Fibroblast of mammary gland (primary cell): ENCODE measurements at places on chromosomes 1 and 21.

DNA sequence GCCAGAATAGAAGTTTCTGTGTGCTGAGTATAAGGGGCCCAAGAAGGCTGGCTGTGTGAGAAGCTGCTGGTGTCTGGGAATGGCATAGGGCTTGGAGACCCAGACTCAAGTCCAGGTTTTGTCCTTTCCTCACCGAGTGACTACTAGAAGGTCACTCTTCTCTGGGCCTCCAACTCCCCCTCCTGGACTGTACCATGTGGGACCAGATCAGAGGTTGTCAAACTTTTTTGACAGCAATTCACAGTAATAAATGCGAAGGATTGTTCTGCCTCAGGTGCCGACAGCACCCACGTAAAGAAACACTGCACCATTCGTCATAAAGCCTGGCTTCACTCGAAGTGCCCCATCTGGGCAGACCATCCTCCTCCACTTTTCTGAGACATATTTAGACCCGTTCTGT lies 29.0 kb downstream of the PKP1 start:
- no peak for DNase-seq

GRCh38 chr1:186750257-186750656 lies 70.0 kb upstream of the PTGS2 start:
- DNase-seq: peak; percentile 55

DNA sequence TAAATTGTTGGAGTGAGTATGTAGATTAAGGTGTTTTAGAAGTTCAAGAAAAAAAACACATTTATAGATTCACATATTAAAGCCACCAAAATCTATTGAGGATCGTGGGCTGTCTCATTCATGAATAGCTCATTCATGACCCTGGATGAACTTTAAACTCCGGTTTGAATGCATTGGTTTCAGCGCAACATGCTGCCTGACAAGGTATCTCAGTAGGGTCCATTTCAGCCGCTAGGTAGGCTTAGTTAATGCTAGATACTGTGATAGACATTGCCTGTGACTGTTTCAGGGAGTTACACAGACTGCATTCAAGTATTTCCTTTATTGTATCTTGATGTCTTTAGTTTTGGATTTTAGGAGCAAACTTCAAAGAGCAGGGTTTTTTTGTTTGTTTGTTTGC lies 140.5 kb upstream of the POGK start:
- no peak for DNase-seq

- DNase-seq: no peak
These were observed 4.0 kb downstream of the KLHDC7A start for GRCh38 chr1:18484721-18485120.

DNA sequence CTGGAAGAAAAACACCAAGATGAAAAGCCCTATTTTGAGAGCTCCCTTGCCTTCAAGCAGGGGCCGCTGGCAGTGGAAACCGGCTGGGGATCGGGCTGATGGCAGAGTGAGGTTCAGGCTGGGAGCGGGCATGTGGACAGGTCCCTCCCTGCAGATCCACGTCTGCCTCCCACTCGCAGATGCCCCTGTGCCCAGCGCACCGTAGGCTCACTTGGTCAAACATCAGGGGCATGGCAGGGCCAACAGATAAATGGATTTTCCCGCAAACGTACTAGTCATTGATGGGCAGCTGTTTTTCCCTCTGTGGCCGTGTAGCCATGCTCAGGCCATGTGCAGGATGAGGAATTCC lies 6.6 kb upstream of the C1orf174 start:
- DNase-seq: no peak

DNA sequence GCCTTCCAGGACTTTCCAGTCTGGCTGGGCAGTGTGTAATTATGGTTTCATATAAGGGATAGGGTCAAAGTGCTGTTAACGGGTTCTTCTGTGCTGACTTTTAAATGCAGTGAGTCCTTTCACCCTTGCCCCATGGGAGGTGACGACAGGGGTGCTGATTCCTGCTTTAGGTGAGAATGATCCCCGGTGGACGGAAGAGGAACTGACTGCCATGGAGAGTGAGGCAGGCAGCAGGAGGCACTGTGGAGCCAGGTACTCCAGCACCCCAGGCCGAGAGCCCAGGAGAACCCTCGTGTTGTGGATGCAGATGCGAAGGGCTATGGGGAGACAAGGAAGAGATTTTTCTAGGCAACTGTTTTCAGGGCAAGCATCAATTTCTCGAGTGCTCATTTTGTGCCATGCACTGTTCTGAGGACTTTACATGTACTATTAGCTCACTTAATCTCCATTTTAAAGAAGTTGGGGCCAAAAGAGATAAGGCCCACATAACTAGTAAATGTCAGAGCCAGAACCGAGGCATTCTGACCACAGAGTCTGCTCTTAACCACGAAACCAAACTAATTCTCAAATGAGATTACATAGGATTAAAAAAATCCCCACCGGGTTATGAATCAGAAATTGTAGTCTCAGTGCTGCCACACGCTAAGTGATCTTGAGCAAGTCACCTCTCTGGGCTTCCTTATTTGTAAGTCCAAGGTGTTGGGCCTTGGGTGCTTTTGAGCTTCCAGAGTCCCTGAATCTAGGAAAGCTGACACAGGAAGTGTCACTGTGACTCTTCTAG lies 28.2 kb downstream of the STPG1 start:
- DNase-seq: no peak

DNA sequence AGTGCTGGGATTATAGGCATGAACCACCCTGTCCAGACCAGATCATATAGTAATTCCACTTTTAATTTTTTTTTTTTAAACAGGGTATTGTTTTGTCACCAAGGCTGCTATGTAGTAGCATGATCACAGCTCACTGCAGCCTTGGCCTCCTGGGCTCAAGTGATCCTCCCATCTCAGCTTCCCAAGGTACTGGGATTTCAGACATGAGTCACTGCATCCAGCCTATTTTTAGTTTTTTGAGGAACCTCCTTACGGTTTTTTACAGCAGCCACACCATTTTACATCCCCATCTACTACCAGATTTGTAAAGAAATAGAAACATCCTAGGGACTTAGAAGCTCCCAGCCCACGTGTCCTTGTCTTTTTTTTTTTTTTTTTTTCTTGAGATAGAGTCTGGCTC lies 24.0 kb downstream of the L1TD1 start:
- DNase-seq: no peak

- DNase-seq: peak; percentile 86
These were observed 112.3 kb downstream of the TSEN15 start for GRCh38 chr1:184163674-184164465.

GRCh38 chr1:223006917-223007648 lies 136.0 kb downstream of the TLR5 start:
- DNase-seq: peak; percentile 33

DNA sequence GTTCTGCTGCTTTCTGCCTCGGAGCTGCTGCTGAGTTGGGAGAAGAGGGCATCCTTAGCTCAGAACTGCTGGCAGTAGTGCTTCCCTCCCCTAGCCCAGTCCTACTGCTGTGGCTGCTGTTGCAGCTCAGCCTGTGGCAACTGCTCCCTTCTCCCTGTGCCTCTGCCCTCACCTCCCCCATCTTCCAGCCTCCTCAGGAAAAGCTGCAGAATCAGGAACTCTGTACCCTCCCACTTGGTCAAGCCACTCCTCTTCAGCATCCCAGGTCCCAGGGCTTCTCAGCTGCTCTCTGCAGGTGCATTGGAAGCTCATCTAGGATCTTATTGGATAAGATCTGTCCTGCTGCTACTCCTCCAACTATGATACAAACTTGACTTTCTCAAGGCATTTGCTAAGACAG lies 316.7 kb downstream of the BRINP2 start:
- DNase-seq: no peak

DNA sequence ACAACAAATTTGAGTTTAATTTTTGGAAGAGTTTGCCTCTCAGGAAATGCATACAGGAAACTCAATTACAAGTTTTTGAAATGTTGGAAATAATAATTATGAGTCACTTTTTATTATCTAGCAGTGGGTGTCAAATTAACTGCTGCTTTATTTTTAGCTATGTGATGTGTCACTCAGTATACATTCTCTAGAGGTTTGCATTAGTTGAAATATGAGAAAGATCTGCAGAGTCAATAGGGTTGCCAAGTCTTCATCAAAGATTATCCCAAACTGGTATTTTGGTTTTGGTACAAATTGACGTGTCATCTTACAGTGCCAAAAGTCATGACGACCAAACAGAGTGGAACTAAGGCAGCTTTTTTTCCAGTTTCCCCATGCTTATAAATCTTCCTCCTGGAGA lies 54.3 kb upstream of the DIPK1A start:
- peak; percentile 65 for DNase-seq

DNA sequence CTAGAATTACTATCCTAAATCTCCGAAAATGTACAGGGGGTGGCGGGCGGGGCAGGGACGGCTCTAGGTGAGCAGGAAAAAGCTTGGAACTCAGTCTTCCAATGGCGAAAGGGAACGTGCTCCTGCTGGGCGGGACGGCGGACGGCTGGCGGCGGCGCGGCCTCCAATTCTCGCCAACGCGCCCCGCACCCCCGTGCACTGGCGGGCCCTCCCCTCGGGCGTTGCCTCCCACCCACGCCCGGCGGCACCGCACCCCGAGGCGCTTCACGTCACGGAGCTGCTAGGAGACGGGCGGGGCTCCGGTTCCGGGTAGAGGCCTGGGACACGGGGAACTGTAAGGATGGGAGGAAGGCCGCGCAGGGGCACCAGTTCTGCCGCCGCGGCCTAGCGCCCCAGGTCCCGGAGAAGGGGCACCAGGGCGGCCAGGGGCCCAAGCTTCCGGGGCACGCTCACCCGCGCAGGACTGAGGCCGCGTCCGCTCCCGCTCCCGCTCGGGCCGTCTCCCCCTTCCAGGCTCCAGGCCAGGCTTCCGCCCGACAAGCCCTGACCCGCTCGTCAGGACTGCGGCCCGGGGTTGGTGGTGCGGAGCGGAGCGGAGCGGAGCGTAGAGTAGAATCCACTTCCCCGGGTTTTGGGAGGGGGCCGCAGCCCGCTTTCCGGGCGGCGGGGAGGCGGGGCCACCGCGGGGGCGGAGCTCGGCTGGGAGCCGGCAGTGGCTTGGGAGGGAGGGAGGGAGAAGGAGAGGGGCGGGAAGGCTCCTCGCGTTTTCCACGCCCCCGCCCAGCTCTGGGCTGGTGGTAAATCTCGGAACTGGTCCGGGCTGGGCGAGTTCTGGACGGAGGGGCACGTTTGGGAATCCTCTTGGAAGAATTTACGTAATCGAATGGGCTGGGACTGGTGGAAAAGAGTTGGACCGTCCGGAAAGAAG lies at the start of gene DDX59:
DDX59 (minus strand) TSS at position 594 of the 928 bp plus-strand sequence. CDS start 3,167 bp downstream, outside the sequence.
- peak; percentile 98 for DNase-seq

- DNase-seq: no peak
These were observed 5.9 kb upstream of the TNFSF4 start for GRCh38 chr1:173212952-173213491.

DNA sequence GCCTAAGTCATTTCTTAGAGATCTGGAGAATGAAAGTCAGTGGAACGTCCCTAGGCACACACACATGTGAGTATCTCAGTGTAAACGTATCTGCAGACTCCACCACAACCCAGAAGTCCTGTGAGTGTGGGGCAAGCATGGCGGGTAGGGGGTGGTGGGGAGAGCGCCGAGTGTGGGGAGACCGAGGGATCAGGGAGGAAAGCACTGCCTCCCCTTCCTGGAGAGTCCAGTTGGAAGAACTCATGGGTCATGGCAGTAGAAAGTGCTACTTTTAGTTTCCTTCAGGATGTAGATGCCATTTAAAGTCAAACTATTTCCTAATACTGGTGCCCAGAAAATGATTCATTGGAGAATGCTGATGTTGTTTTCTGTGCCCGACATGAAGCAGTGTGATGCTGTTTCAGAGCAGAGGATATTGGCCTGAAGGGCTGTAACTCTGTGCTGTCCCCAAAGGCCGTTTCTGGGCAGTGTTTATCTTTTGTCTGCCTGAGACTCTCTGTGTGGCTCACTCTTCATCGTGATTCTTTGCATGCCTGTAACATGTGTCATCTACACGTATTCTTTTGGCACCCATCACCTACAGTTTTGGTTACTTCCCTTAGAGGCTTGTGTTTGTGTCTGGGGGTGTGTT lies 45.7 kb upstream of the TSPAN2 start:
- DNase-seq: peak; percentile 71

GRCh38 chr1:166029196-166029945 lies 137.4 kb downstream of the FAM78B start:
- no peak for DNase-seq

GRCh38 chr1:145891587-145892485 lies 6.2 kb upstream of the ANKRD35 start:
- peak; percentile 100 for DNase-seq
